Aorta (tissue), 5 donors: ENCODE measurements at places on chromosomes 5 and 9. TPM values are rescaled to one million over a fixed set of nuclear protein-coding genes. Genes with fewer than 3 reads are reported as not detected.
A peak's percentile ranks its signal among the peaks of the same experiment; 100 is the strongest.

GNA14 gene
- 1.0 TPM for polyA plus RNA-seq

DNA sequence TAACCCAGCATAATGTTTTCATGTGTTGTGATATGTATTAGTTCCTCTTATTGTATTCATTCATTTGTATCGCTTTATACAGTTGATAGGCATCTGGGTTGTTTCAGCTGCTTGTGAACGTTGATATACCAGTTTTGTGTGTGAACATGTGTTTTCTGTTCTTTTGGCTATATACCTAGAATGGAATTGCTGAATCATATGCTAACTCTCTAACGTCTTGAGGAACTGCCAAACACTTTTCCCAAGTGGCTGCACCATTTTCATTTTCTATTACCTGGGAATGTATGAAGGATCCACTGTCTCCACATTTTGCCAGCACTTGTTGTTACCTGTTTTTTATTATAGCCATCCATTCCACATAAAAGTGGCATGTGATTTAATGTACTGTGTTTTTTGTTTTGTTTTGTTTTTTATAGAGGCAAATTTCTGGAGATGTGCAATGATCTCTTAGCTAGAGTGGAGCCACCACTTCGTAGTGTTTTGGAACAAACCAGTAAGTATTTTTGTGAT, 34.6 kb downstream of the HSPA4 start:
- no peak for DNase-seq

TMC1 gene
- polyA plus RNA-seq: not detected

PIP5KL1 gene
- 1.4 TPM for polyA plus RNA-seq

- DNase-seq: no peak
These were observed 290.6 kb downstream of the FER start for GRCh38 chr5:109038209-109038840.

ERCC6L2 gene
- 3.0 TPM for polyA plus RNA-seq

SPATA31D4 gene
- polyA plus RNA-seq: not detected

DNA sequence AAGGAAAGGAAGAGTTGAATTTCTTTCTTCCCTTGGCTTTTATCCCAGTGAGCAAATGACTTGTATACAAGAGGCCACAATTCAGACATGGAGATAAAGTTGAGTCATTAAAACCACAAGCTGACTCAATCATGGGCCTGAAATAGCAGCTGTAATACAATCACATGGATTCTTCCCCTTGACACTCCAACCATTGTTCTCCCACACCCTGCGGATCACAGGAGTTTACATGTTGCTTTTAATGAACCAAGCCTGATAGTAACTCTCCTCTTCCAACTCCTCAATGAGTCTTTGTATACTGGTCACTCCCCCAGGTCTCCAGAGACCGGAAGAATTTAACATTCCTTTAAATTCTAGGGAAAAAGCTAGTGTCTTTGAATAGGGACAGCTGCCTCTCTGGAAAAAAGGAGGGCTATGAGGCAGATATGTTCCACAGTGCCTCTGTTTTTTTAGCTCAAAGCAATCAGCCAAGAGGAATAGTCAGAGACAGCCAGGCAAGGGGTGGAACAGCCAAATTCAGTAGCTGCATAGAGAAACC, 32.4 kb downstream of the PCDHGC5 start:
- no peak for DNase-seq

DNA sequence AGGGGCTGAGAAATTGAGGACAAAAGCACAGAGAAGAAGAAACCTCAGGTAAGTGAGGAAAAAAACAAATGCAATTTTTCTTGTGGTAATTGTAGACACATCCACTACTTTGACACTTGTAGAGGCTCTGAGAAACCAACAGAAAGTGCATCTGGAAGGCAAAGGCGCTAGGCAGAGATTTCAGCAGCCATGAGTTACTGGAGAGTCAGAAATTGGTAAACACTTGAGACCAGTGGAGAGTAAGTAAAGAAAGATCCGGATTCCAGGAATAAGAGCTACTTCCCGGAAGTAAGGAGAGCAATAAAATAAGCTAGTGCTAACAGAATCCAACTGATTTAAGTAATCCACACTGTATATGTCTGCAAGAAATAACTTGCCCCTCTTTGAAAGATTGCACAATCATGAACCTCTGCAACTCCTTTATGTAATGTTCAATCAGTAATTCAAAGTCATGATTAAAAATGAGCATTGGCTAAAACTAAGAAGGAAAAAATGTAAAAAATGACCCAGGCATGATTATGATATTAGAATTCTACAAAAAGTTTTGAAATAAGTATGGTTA, 382.1 kb downstream of the CDH18 start:
- DNase-seq: no peak

CENPK gene
- polyA plus RNA-seq: 1.9 TPM

GKAP1 gene
- 14.8 TPM for polyA plus RNA-seq

RNF180 gene
- 6.1 TPM for polyA plus RNA-seq

OBP2B gene
- not detected for polyA plus RNA-seq

DNA sequence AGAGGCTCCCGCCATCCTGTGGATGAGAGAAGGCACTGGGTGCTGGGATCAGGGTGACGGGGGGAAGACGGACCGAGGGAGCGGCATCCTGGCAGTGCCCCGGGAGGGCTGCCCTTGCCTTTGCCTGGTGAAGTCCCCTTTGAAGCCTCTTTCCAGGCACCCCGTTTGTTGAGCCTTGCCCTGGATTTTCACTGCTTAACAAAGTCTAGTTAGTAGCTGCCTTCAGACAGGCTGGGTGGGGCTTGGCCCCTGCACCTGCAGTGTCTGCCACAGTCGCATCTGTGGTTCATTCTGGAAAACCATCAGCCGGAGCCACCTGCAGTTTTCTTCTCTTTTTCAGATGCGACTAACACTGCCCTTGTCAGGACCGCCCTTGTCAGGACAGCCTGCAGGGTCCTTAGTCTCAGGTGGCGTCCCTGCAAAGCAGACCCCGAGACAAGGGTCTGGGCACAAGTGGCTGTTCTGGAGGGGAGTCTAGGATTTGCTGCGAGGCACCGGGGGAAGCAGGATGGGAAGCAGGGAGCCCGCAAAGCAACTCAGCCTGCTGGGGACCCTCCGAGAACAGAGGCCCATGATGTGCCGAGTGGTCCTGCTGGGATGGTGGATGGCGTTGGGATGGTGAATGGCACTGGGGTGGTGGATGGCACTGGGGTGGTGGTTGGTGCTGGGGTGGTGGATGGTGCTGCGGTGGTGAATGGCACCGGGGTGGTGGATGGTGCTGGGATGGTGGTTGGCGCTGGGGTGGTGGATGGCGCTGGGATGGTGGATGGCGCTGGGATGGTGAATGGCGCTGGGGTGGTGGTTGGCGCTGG, 147.9 kb upstream of the COL5A1 start:
- DNase-seq: peak; percentile 38

GRCh38 chr9:70220216-70220615, 38.6 kb upstream of the SMC5 start:
- no peak for DNase-seq

GRCh38 chr5:10306806-10307205, 896 bp downstream of the CMBL start:
- no peak for DNase-seq

DNA sequence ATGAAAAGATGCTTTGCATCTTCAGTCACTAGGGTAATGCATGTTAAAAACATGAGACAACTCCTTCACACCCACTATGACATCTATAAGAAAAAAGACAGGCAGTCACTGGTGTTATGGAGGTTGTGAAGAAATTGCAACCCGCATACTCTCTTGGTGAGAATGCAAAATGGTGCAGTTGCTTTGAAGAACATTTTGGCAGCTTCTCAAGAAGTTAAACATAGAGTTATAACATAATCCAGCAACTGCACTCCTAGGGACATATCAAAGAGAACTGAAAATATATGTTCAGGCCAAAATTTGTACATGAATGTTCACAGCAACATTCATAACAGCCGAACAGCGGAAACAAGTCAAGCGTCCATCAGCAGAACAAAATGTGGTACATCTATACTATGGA, 46.3 kb upstream of the TBC1D9B start:
- no peak for DNase-seq

DNA sequence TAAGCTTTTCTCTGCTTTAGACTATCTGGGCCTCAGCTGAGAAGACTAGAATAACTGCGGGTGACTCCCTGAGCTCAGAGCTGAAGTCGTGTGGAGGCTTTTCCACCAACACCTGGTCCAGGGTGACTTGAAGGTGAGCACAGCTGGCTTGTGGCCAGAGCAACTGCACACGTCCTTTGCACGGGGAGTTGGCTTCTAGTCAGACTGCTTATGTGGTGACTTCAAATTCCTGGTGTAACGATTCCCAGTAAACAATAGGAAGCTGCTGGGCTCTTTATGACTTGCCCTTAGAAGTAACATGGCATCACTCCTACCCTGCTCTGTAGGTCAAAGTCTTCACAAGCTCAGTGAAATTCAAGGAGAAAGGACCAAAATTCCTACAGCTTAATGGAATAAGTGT, 800.6 kb upstream of the CDH6 start:
- no peak for DNase-seq

GRCh38 chr9:35741740-35742139, 7.3 kb downstream of the GBA2 start:
- DNase-seq: no peak

DNA sequence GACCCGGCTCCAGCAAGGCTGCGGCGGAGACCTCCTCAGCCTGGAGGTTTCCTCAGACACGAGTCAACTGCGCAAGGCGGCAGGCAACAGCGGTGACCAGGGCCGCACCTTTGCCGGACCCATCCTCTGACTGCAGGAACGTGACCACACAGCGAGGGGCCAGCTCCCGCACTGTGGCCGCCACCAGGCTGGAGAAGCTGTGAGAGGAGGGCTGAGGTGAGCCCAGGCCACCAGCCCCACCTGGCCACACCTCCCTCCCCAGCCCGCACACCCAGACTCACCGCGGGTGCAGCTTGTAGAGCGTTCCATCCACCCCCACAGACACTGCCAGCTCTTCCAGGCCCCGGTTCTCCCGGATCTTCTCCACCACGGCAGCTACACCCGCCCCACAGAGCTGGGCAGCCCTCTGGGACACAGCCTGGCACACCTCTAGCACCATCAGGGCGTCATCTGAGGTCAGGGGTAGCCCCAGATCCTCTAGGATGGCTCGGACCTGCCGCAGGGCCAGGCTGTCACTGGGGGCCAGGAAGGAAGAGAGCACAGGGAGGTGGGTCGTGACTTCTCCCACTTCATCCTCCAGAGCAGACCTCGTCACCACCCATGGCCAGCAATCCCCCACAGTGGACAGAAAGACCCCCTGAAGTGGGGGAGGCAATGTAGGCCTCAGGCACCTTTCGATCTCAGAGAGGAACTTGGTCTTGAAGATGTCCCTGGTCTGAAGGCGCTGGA, 18.0 kb downstream of the HK3 start:
- DNase-seq: peak; percentile 39

DNA sequence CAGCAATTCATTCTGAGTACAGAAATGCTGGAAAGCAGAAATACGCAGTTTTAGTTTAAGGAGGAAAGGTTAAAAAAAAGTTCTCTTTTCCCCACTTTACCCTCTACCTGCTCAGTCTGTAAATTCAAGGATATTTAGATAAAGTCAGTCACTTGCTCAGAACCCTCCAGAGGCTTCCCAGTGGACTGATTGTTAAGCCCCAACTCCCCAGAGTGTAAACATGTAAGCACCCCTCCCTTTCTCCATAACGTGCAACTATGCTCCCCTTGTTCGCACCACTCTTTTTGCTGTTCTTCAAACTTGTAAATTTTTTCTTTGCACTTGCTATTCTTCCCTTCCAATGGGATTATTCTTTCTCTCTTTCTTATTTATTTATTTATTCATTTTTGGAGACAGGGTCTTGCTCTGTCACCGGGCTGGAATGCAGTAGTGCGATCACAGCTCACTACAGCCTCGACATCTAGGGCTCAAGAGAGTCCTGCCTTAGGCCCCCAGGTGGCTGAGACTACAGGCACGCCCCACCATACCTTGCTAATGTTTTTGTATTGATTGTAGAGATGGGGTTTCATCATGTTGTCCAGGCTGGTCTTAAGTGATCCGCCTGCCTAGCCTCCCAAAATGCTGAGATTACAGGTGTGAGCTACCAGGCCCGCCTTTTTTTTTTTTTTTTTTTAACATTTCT, 32.5 kb upstream of the ERBIN start:
- no peak for DNase-seq
